ENCODE measurements at places on chromosomes 4 and X.

- no peak for DNase-seq
Observed at GRCh38 chr4:79662651-79663050, 254.6 kb upstream of the GK2 start.

- peak; percentile 1 for DNase-seq
Observed at GRCh38 chr4:145808021-145808650, 128.2 kb downstream of the C4orf51 start.

DNA sequence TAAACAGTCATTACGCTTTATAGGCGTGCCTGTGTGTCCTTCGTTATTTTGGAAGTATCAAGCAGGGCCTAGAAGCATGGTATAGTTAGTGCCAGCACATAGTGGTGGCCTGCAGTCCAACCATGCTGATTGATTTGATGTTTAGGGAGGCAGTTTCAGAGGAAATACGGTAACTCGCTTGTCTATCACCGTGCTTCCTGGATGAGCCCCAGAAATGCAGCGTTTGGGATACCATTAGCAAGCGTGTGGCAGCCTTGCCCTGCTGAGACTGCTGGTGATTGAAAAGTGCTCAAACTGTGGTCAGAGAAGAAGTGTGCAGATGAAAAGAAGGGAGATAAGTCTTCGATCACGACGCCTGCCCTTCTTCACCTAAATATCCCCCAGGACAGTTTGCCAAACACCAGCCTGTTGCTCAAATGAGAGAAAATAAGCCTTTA lies 158.4 kb downstream of the CHIC2 start:
- no peak for DNase-seq

DNA sequence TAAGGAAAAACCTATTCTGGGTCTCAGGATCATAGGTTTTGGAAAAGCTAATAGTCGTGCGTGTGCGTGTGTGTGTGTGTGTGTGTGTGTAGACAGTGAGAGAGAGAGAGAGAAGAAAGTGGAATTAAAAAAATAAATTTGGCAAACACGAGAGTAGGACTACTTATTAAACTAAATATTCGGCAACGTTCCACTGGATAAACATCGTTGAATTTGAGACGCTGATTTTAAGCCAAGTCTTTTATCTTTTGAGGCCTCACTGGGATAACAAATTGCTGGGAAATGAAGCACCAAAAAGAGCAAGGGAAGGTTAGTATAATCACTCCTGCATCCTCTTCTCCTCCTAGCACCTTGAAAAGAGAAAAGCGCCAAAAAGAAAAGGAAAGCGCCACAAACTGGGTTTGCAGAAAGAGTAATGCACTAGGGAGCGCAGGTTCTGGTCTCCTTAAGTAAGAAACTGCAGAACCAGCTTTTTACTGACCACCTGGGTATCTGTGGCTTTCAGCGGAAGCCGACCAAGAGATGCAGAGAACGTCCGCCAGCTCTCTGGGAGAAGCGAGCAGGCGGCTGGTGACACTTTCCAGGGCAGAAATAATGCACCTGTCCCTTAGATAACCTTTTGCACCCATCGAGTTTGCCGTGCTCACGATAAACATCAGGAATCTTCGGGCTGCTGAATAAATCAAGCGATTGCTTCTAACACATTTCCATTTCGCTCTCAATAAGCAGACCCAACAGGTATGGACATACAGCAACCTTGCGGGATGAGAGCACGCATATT lies 3.4 kb downstream of the ATOH1 start:
- DNase-seq = no peak

DNA sequence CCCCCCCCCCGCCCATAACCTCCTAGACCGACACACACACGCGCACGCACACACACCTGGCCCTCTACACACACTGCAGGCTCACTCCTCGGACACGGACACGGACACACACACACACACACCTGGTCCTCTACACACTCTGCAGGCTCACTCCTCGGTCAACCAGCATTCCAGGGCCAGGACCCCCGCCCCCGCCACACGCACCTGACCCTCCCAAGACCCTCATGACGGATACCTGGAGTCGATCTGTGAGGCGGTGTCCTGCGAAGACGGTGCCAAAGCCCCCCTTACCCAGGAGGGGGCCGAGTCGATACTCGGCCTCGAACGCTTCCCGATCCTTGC lies 552 bp downstream of the PIM2 start:
- DNase-seq = no peak

DNA sequence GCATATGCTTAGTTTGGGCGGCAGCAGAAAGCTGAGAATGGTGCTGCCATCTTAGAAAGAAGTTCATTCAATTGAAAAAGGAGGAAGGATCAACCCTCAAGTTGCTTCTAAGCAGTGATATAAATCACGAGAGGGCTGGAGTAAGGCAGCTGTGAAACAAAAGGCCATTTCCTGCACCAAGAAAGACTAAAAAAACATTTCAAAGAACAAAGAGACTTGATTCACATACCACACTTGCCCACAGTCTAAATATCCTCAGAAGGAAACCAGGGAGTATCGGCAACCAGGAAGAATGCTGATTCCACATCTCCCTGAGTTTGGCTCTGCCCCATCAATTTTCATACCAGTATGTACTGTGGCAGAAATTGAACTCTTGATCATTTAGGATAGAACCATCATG lies 240.1 kb downstream of the OPHN1 start:
- no peak for DNase-seq

- no peak for DNase-seq
Observed at GRCh38 chrX:32395878-32396277, 815.5 kb downstream of the DMD start.
